ENCODE measurements at places on chromosomes 12 and 14. TPM values are rescaled to one million over a fixed set of nuclear protein-coding genes. Genes with fewer than 3 reads are reported as not detected.

GRCh38 chr12:23433121-23433520 lies 516.3 kb downstream of the SOX5 start:
- DNase-seq = no peak

DNA sequence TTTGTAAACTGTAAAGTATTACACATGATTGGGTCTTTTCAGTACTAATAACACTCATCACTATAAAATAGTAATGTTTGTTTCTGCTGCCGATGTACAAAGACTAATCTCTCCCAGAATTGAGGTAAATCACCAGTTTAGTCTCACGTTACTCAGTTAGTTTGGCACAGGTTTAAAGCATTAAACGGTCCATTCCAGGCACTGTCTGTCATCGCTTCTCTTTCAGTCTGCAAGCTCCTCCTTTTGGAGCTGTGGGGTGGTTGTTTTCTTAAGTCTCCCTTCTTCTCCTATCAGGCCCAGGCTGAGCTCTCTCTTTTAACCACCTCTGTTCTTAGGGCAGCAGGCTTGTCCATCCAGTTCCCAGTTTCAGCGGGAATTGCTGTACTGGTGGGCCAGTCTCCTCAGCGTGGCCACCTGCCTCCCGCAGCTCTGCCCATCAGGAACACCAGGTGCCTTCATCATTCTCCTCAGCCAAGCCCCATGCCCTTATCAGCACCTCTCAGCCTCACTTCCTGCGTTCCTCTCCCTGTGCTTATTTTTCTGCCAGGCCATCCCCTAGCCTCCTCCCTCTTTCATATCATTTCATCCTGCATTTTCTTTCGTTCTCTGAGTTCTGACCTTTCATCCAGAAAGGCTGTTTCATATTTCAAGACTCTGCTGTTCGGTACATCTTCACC lies 149.0 kb downstream of the TGFB3 start:
- no peak for DNase-seq

DNA sequence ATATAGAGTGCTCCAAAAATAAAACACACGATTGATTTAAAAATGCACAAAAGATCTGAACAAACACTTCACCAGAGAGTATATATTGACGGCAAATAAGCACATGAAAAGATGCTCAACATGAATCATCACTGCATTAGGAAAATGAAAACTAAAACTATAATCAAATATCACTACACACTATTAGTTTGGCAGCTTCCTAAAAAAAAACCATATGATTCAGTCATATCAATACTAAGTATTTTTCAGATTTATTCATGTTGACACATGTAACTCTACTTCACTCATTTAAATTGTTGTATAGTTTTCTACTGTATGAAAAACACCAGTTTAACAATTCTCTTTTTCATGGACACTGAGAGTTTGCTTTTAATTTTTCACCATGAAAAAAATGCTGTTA lies 41.6 kb downstream of the EXOC5 start:
- no peak for DNase-seq

DNA sequence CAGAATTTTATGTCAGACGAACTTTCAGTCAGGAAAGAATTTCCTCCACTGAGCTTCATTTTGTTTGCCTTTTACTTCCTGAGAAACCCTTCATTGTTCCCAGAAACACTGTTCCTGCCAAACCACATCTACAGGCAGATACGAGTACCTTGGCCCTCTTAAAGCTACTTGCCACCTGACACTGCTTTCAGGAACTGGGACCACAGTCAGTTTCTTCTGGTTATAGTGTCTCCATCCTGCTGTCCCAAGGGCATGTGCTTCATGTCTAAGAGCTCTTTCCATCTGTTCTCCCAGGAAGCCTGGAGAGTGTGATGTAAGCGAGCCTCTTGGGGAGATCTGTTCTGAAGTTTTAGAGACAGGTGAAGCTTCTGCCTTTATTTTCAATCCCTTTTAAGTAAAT lies 161.7 kb upstream of the PLEKHA5 start:
- no peak for DNase-seq

GRCh38 chr14:34345718-34346465 lies 116.1 kb downstream of the SPTSSA start:
- no peak for DNase-seq

DNA sequence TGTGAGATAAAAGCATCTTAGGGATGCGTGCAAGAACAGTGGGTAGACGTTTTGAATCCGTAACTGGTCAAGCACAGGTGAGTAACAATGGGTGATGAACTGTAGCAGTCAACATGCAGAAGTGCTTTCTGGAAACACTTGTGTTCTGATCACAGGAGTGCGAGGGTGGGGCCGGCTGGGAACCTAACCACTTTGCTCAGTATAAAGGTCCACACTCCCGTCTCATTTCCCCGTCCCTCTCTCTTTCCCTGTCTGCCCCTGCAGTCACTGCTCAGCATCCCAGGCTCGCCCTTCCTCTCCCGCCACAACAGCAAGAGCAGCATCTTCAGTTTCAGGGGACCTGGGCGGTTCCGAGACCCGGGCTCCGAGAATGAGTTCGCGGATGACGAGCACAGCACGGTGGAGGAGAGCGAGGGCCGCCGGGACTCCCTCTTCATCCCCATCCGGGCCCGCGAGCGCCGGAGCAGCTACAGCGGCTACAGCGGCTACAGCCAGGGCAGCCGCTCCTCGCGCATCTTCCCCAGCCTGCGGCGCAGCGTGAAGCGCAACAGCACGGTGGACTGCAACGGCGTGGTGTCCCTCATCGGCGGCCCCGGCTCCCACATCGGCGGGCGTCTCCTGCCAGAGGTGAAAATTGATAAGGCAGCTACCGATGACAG lies 127.1 kb downstream of the FIGNL2 start:
- no peak for DNase-seq

DNA sequence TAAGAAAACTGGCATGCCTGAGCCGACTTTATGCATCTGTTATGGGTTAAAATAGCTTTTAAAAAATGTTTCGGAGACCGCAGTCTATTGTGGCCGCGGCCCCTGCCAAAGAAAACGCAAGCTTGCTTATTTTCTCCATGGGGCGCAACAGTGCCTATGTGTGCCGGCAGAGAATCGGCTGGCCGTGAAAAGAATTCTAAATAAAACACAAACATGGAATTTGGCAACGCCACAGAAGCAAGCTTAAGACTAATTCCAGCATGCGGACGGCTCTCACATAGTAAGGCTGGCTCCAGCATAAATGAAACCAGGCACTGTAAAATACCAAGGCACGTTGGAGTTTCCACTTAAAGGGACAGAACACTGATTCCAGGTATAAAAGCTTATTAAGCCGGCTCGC lies 56.7 kb downstream of the BCL11B start:
- DNase-seq = no peak

GRCh38 chr12:6550294-6551062 lies 5.4 kb downstream of the IFFO1 start:
- peak; percentile 41 for DNase-seq

DNA sequence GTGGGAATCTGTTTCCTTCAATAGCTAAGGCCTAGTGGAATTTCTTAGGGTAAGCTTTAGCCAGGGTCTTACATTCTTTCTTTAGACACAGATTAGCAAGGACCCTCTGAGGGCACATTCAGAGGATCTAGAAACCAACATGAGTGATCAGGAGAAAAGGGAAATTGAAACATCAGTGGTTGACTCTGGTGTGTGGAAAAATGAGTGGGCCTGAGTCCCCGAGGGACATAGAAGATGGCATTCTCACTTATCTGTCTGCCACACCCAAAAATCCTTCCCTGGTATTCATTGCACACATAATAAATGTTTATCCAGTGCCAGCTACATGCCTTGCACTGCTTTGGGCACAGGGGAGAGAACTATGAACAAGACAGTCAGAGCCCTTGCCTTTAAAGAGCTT lies 82.9 kb downstream of the SSPN start:
- DNase-seq = no peak

- DNase-seq = no peak
Observed at GRCh38 chr14:34548472-34548981, 9.0 kb upstream of the EAPP start.

DNA sequence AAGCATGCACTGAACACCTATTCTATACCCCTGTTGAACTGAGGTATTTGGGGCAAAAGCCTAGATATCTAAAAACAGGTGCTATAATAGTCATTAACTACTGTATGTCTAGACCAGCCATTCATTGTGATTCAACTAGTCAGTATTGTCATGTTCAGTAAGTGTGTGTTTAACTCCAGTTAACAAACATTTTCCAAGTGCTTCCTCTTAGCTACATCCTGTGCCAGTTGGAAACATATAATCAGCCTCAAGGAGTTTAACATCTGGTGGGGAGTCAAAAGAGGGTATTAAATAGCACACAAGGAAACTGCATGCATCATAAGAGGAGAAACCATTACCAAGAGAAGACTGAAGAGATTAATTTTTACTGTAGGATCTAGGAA lies 20.4 kb downstream of the TMTC1 start:
- no peak for DNase-seq

DNA sequence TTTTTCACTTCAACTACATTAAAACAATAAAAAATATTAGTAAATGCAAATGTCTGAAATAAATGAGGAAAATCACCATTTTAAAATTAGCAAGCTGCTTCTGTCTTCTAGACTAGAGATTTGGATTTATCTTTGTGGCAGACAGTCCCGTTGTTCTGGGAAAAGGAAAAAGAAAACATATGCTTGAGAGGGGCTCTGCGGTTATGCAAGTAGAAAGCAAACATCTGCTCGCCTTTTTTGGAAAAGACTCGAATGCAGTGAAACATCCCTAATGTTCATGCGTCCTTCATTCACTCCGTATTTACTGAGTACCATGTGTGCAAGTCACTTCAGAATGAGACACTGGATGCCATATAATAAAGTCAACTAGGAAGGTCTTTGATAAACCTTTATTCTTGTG lies 44.9 kb downstream of the IFNG start:
- no peak for DNase-seq

The ANO6 gene
- total RNA-seq = 49.4 TPM

Measured in LHCN-M2 (cell line).